ENCODE measurements at places on chromosomes 12 and 14. TPM values are rescaled to one million over a fixed set of nuclear protein-coding genes. Genes with fewer than 3 reads are reported as not detected.

TESPA1 gene
- 43.9 TPM for total RNA-seq

HCAR1 gene
- total RNA-seq, result 0.91 TPM

NPFF gene
- not detected for total RNA-seq

DNA sequence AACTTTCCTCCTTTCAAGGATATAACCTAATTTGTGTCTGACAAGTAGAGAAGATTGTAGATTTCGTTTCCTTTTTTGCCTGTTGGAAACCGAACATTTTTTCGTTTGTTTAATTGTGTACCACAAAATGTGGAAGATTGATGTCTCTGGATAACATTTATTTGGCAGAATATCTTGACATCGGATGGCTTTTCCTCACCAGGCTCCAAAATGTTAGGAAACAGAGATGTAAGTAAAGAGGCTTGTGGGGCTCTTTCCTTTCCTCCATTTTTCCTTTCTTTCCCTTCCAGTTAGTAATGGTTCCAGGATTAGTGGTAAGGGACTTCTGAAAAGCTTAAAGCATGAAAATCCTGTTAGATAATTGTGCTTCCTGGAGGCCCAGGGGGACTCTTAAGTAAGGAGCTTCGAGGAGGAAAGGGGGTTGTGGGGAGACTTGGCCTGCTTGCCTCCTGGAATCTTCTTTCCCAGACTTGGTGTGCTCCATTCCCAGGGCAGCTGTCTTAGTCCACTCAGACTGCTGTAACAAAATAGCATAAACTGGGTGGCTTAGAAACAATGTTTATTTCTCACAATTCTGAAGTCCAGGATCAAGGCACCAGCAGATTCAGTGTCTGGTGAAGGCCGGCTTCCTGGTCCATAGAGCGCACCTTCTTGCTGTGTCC is 243.1 kb upstream of the PWP1 start:
- no peaks in the 10 kb centered on the region for H3K27me3 ChIP-seq
- H3K27ac ChIP-seq, result peak overlapping the region; percentile 42
- H3K4me1 ChIP-seq, result peaks cover 16% of the 10 kb centered on the region
- DNase-seq, result no peak
- peak overlapping the region; percentile 25 for H3K4me3 ChIP-seq

GRCh38 chr12:121145221-121145620 is 12.5 kb downstream of the P2RX7 start:
- peak overlapping the region; percentile 77 for H3K27ac ChIP-seq
- peaks cover 29% of the 10 kb centered on the region for H3K4me1 ChIP-seq
- no peak overlapping the region for H3K4me3 ChIP-seq
- peaks cover 4% of the 10 kb centered on the region for H3K36me3 ChIP-seq

DNA sequence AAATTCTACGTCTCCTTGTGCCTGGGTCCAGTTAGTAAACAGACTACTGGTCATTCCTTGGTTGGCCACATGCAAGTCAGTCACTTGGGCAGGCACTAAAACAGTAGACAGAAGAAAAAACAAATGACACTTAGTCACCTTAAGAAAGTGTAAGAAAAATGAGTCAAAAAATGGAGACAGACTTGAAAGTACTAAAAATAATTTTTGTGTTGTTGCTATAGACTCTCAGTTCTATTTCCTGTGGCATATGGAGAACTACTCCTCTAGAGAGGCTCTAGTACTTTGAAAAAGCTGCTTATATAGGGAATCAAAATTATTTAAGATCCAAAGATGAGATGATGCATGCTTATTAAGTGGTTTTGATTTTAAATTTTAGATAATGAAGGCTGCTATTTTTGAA is 56.0 kb downstream of the PTPRB start:
- H3K4me1 ChIP-seq, result no peaks in the 10 kb centered on the region
- no peak overlapping the region for H3K4me3 ChIP-seq
- no peak overlapping the region for H3K27ac ChIP-seq
- DNase-seq, result no peak
- H3K27me3 ChIP-seq, result peaks cover 10% of the 10 kb centered on the region
- no peaks in the 10 kb centered on the region for H3K36me3 ChIP-seq

DNA sequence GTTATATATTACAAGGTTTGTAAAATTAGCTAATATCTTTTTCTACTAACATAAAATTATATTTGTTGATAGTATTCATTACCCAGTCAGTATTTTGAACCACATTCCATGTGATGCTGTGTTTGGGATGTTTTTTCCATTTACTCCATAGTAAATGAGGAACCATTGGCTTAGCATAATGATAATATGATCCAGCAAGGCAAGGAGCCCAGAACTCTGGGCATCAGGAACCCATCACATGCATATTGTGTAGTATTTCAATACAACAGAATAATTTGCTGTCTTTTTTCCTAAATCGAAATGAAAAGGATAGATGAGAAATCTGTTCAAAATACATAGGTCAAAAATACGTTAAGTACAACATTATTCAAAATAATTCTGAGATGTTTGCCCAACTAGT is 48.7 kb upstream of the GARIN2 start:
- H3K27ac ChIP-seq, result no peak overlapping the region
- H3K27me3 ChIP-seq, result no peaks in the 10 kb centered on the region
- H3K4me3 ChIP-seq, result no peak overlapping the region

DNA sequence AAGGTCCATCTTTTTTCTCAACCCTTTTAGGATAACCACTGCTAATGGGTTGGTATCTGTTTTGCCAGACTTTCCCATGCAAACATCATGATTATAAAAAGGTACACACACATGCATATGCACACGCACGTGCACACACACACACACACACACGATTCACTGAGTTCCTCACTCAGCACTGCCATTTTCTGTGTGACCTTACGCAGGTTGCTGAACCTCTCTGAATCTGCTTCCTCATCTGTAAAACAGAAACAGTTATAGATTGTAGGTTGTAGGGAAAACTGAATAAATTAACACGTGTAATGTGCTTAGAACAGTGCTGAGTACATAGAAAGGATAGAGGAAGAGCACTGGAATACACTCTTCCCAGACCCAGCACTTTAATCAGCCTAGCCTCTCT is 182.3 kb downstream of the RBM19 start:
- H3K27ac ChIP-seq, result no peak overlapping the region
- no peak for DNase-seq
- no peaks in the 10 kb centered on the region for H3K36me3 ChIP-seq

DNA sequence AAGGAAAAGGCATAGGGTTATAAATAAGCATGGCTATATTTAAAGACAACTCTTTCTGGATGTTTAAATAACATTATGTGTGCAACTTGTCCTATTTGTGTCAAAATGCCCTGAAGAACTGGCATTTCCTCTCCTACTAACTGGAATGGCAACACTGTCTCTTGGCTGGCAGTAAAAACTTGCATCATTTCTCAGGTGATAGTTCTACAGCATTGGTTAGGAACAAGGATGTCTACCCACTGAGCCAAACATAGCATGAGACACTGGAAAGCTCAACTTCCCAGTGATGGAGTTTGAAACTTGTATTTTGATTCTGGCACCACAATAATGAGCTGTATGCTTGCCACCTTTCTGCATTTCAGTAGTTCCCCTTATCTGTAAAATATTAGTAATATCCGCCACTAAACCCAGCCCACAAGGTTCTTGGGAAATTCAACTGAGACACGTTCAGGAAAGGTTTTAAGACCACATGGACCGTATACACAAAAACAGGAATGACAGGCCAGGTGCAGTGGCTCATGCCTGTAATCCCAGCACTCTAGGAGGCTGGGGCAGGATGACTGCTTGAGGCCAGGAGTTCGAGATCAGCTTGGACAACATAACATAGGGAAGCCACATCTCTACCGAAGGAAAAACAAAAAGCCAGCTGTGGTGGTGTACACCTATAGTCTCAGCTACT is 5.1 kb downstream of the SLC38A2 start:
- peak overlapping the region; percentile 78 for H3K27ac ChIP-seq
- H3K4me1 ChIP-seq, result peaks cover 66% of the 10 kb centered on the region
- peaks cover 83% of the 10 kb centered on the region for H3K36me3 ChIP-seq
- no peak for DNase-seq
- H3K27me3 ChIP-seq, result no peaks in the 10 kb centered on the region

GRCh38 chr12:92860521-92860920 is 68.6 kb downstream of the EEA1 start:
- DNase-seq, result no peak
- H3K4me1 ChIP-seq, result peaks cover 4% of the 10 kb centered on the region
- no peak overlapping the region for H3K4me3 ChIP-seq
- H3K36me3 ChIP-seq, result peaks cover 40% of the 10 kb centered on the region
- no peak overlapping the region for H3K27ac ChIP-seq

DNA sequence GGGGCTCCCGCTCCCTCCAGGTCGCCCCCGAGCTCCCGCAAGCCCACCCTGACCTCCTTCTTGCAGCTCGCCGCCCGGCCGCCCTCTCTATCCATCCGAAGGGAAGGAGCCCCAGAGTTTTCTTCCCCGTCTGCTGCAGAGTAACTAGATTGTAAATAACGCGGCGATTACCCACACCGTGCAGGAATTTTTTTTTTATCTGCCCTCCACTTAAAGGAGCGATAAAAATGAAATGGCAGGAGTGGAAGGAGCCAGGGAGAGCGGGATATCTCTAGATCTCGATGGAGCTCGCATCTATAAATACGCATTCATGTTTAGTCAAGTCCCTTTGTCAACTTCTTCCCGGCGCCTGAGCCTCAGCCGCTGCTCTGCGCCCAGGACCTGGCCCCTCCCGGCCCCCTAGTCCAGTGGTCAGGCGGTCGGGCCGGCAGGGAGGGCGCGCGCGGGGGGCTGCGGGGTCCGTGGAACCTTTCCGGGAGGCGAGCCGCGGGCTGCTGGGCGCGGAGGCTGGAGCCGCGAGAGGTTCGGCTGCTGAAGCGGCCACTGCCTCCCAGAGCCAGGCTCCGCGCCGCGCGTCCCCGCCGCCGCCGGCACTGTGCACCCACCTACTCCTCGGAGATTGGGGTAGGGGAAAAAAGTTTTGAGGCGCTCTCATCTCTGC is 386.0 kb downstream of the BCAT1 start:
- no peak for DNase-seq
- peaks cover 13% of the 10 kb centered on the region for H3K4me1 ChIP-seq
- H3K36me3 ChIP-seq, result no peaks in the 10 kb centered on the region
- peak overlapping the region; percentile 65 for H3K4me3 ChIP-seq
- no peak overlapping the region for H3K27ac ChIP-seq
- peaks cover 64% of the 10 kb centered on the region for H3K27me3 ChIP-seq

Measured in activated naive CD4-positive, alpha-beta T cell treated with anti-CD3 and anti-CD28 coated beads for 36 hours (primary cell).